ENCODE measurements at places on chromosomes 7 and 10.

- no peak for DNase-seq
Observed at GRCh38 chr10:121648493-121648892, 50.2 kb upstream of the FGFR2 start.

GRCh38 chr7:79927116-79927515 lies 207.5 kb upstream of the GNAI1 start:
- DNase-seq, result no peak

GRCh38 chr10:123619067-123619855 lies 46.9 kb upstream of the GPR26 start:
- DNase-seq, result no peak

GRCh38 chr7:82566752-82567151 lies 123.2 kb upstream of the CACNA2D1 start:
- no peak for DNase-seq

- peak; percentile 48 for DNase-seq
Observed at GRCh38 chr10:94098896-94099295, 105.2 kb downstream of the PLCE1 start.

- no peak for DNase-seq
Observed at GRCh38 chr10:73841061-73841421, 29.6 kb upstream of the NDST2 start.

- DNase-seq, result no peak
Observed at GRCh38 chr7:42189535-42189934, 47.5 kb downstream of the GLI3 start.

- DNase-seq, result no peak
Observed at GRCh38 chr10:112202561-112203241, 19.1 kb upstream of the GPAM start.

DNA sequence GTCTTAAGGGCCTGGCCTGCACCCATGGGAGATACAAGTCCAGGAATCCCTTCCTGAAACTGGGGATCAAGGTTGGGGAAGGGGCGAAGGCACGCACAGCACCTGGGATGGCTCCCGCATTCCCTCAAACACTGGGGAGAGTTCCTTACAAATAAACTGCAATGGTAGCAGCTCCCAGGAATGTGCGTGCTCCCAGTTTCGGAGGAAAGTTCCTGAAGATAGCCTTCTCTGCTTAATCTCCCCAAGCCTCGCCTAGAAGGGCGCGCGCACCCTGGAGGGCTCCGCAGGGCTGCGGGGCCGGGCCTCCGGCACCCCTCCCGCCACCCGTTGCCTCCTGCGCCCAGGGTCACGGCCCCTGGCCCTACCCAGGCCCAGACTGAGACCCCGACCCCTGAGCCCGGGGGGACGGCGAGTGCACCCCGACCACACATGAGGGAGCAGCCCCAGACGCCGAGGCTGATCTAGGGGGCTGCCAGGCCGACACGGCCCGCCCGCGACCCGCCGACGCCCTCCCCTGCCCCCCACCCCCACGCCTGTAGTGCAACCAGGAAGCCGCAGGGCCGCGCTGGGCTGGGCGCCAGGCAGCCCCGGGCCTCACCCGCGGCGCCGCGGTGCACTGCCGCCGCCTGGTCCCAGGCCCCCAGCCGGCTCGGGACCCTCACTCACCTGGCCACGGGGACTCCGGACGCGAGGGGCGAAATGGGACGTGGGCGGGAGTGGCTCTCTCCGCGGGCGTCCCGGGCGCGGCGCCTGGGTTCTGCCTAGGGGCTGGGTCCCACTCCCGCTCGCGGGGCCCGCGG lies 460 bp downstream of the ANXA11 start:
- DNase-seq, result peak; percentile 30

GRCh38 chr7:151311294-151311864 lies 30.2 kb upstream of the NUB1 start:
- peak; percentile 46 for DNase-seq

DNA sequence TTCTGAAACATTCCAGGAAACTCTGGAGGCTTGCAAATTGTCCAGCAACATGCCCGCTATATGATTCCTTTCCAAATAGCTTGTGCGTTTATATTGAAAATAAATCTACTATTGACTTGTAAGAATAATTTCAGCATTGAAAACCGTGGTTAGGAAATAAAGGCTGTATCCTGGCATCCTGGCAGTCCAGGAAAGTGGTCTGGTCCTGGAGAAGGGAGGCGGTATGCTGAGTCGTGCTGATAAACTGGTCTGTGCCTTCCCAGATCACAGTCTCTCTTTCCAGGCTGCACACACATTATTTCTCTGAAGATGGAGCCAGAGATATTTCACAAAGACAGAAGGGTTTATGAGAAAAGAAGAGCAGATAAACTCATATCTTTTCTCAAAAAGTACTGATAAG lies 350.1 kb upstream of the COBL start:
- DNase-seq, result no peak

- DNase-seq, result no peak
Observed at GRCh38 chr10:58143944-58144343, 123.8 kb downstream of the IPMK start.

- DNase-seq, result no peak
Observed at GRCh38 chr7:92817398-92817797, 19.0 kb downstream of the CDK6 start.

DNA sequence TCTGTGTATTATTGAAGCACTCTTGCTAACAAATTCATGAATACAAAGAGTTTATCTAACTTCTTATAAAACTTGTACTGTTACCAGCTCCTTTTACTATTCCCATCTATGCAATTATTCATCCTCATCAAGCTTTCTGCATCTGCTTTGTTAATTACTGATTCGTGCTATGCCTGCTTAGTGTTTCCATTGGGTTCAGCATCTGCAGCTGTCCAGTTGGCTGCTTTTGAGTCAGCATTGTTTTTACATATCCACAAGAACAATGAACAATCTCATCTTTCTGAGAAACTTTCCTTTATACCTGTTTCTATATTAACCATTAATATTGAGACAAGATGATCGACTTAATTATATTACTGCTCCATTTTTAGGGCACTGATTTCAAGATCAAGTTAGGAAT lies 19.6 kb upstream of the ANLN start:
- DNase-seq, result no peak

DNA sequence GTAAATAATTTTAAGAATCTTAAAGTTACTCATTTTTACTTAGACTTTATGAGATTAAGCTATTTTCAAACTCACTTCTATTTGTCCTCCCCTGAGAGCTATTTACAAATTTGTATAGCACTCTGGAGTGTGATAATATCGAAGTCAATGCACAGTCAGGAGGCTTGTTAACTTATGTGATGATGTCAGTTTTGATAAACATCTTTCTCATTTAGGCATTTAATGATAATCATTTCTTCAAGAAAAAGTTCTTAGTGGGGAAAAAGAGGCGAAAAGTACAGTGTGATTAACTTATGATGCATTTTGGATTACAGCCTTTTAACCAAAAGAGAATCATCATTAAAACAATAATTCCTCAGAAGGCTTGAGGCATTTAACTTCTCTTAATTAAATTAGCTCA lies 468.6 kb downstream of the AUTS2 start:
- no peak for DNase-seq

- DNase-seq, result no peak
Observed at GRCh38 chr10:13375791-13376190, 27.7 kb upstream of the SEPHS1 start.

- DNase-seq, result no peak
Observed at GRCh38 chr10:24908793-24909423, 43.5 kb downstream of the PRTFDC1 start.

- DNase-seq, result no peak
Observed at GRCh38 chr7:85719981-85720953, 533.4 kb upstream of the SEMA3D start.

GRCh38 chr7:138186951-138187351 lies 110.7 kb downstream of the AKR1D1 start:
- DNase-seq, result no peak

DNA sequence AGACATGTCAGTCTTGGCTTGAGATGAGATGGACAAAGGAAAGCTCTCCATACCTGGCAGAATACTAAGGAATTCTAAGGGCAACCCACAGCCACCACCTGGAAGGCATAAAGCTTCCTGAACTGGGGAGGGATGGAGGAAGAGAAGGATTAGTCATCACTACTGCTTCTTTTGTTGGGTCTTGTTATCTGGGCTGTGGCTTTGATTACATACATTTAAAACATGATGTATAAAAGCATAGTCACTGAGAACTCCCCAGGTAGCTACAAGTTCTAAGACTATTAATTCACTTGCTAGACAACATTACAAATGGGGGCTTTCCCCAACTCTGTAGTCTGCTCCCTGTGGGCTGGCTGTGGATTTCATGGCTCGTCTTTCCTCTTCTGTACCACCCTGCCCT lies 58.2 kb downstream of the RBM33 start:
- DNase-seq, result no peak

DNA sequence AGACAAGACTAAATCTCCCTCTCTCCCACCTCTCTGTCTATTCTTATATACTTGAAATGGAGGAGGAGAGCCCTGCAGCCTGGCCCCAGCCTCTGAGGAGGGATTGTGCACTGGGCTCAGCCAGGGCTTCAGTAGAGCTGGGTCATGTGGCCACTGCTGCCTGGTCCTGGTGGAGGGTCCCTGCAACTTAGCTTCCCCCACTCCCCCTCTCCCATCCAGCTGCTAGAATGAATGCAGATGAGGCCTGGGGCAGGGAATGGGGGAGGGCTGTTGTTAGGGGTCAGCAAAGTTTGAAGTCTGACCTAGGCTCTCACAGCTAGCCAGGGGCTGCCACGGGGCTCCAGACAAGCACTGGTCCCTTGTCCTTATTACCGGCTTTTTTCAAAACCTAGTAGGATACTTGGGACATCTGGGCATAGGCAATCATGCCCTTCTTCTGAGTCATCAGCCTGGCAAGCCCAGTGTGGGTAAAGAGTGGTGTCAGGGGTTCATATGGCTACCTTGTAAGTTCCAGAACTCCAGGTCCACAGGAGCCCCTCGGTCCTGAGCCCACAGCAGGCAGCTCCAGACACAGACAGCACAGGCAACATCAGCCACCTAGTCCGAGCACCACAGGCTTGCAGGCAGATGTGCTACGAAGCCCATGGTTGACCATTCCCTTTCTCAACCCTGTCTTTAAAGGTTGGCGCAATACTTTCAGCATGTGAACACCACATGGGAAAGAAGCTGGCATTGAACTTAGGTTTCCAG lies 12.8 kb upstream of the CXCL12 start:
- no peak for DNase-seq

- DNase-seq, result no peak
Observed at GRCh38 chr10:124378881-124379471, 39.7 kb downstream of the OAT start.

DNA sequence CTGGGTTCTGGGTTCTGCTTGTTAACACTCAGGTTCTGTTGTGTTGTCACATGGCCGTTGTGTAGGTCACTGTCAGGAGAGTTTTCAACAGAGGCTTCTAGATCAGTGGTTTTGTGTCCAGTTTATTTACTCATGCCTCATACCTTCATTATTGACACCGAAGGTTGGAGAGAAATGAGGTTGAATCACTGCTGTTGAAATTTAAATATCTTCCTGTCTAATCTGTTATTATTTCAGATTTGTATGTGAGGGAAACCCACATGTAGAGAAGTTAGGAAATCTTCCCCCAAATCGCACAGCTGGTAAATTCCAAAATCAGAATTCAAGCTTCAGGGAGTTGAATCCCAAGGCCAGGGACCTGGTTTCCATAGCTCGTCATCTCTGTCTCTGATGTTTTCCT lies 28.3 kb upstream of the KLF6 start:
- no peak for DNase-seq

DNA sequence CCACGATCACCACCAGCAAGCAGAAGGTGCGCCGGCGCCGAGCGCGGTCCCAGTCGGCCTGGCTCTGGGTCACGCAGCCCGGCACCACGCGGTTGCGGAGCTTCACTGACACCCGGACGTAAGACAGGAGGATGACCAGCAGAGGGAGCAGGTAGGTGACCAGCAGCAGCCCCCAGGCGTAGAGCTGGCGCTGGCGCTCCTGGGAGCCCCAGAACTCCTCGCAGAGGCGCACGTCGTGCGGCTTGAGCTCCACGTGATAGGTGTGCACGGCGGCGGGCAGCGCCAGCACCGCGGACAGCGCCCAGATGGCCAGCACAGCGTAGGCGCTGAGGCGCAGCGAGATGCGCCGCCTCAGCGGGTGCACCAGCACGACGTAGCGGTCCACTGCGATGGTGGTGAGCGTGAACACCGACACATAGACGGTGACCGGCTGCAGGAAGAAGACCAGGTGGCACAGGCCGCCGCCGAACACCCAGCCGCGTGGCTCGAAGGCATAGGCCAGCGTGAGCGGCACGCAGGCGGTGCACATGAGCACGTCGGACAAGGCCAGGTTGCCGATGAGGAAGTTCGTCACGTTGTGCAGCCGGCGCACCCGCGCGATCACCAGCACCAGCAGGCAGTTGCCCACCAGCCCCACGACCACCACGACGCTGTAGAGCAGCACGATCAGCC lies 920 bp downstream of the PRLHR start:
- peak; percentile 78 for DNase-seq

- no peak for DNase-seq
Observed at GRCh38 chr7:150901160-150902035, 49.1 kb downstream of the AOC1 start.

GRCh38 chr10:102332772-102333171 lies 62.7 kb upstream of the NFKB2 start:
- DNase-seq, result no peak

DNA sequence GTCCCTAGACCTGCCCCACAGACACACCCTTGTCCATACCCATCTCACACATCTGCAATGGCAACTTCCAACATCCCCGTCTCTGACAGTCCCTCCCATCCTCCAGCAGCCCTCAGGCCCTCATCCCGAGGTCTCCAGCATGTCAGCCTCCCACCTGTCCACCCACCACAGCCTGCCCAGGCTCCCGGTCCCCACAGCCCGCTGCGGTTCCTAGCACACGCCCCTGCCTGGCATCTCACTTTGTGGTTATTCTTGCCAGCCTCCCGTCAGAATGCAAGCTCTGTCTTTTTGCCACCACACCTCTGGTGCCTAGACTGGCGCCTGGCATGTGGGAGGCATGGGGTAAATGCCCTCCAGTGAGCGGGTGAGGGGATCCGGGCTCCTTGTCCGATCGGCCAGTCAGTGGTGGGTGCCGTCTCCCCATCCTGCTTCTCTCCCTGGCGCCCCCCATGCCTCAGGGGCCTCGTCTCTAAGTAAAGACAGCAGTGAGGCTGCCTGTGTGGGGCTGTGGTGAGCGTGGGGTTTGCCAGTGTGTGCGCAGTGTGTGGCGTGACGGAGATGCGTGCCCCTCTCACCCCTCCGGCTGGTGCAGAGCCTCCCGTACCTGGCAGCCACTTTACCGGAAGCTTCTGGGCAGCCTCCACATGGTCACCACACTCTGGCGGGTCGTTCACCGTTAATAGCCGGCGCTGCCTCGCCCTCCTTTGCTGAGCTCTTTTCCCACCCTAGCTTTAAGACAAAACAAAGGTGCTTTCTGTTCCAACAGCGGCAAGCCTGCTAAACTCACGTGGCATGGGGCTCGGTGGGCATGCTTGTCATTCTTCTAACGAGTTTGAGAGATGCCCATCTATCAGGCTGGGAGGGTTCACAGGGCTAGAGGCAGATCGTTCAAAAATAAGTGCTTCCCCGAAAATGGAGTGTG lies 28.5 kb upstream of the TTYH3 start:
- DNase-seq, result no peak

DNA sequence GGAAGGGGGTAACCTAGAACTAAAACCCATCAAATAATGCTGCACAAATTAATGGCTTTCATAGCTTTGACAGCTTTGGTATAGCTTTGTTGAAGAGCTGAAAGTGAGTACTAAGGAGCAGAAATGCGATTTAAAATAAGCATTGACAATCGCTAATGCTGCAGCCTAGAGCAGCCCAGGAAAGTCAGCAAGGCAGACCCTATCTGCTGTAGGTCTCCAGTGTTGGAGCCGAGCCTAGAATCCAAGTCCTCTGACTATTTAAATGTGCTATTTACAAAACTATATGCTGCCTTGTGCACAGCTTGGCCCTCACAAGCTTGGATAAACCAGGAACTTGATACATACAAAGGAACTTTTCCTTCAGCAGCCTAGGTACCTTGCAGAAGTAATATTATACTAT lies 64.9 kb upstream of the ASAH2 start:
- DNase-seq, result no peak

GRCh38 chr7:112995059-112995824 lies 91.4 kb downstream of the GPR85 start:
- no peak for DNase-seq
